Ovary (tissue), 10 donors: ENCODE measurements at places on chromosomes 2 and 18. TPM values are rescaled to one million over a fixed set of nuclear protein-coding genes. Genes with fewer than 3 reads are reported as not detected.

The SPATS2L gene
- total RNA-seq: 36.5 TPM

The GALR1 gene
- total RNA-seq: not detected

The TEKT4 gene
- total RNA-seq: 0.72 TPM

The CIB4 gene
- not detected for total RNA-seq

The MALL gene
- total RNA-seq: 1.9 TPM

The MAP3K20 gene
- 78.2 TPM for total RNA-seq

The IL36RN gene
- total RNA-seq: not detected

The LTBP1 gene
- 74.8 TPM for total RNA-seq

The LMAN2L gene
- total RNA-seq: 18.6 TPM

The ERBB4 gene
- 0.60 TPM for total RNA-seq

The D2HGDH gene
- total RNA-seq: 32.9 TPM
